ENCODE measurements at places on chromosomes 6 and 20. TPM values are rescaled to one million over a fixed set of nuclear protein-coding genes. Genes with fewer than 3 reads are reported as not detected.
A peak's percentile ranks its signal among the peaks of the same experiment; 100 is the strongest.

The LRP11 gene
- total RNA-seq: 43.4 TPM

The WFDC11 gene
- not detected for total RNA-seq

DNA sequence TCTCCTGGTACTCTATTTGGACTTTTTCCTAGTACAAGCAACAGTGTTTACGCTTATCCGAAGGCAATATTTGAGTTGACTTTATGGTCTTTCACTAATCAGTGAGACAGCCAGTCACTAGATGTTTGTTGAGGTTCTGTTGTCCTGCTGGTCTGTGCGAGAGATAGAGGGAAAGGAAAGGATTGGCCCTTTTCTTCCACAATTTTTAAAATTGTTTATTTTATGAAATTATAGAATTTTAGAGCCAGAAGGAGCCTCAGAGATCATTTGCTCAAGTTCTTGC, 44.4 kb downstream of the MAP3K4 start:
- DNase-seq: no peak

- DNase-seq: no peak
These were observed 236.1 kb downstream of the TSHZ2 start for GRCh38 chr20:53208110-53208832.

GRCh38 chr6:17281100-17281496, at the start of gene RBM24:
RBM24 (plus strand) TSS chr6:17281361; CDS start chr6:17281582, 221 bp downstream.
- peak; percentile 43 for DNase-seq

DNA sequence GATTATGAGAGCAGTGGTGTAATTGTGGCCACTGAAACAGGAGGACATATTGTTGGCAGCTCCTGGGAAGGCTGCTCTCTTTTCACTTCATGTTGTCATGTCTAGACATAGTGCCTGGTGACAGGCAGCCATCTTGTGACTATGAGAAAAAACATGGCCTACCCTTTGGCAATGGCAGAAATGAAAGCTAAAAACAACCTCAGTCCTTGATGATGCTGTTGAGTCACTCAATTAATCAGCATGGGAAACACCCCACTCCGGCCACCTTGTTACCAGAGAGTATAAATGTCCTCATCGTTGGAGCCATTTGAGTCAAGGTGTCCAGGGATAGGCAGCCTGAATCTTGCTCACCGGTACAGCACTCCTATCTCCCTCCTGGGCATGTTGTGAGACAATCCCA, 31.2 kb upstream of the HMGA1 start:
- DNase-seq: peak; percentile 30

- DNase-seq: no peak
These were observed 60.4 kb downstream of the DOK5 start for GRCh38 chr20:54535746-54536145.

DNA sequence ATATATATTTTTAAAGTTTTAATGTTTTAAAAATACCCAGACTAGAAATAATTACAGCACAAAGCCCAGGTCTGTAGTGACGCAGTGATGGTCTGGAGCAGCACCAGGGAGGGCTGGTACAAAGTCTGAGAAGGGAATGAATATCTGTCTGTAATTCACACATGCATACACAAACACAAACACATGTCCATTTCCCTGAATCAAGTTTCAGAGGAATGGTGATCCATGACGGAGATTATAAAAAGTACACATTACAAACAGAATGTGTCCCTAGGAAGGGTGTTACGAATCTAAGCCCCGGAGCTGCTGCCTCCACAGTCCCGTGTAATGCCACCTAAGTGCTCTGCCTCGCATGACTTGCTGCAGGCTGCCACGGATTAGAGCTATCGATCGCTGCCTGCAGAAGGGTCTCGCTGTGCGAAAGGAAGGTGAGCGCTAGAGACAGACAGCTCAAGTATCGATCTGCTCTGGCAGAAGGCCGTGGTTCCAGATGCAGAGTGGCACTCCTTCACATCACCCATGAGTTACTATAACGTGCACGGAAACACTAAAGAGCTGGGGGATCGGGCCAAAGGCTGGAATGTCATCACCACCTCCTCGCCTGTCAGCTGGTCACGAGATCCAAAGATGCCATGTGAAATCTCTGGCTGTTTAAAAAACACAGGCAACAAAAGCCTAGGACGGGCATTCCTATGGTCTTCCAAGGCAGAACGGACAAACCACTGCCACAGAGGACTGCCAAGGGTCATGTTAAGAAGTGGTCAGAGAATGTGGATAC, 87.1 kb downstream of the INSM1 start:
- no peak for DNase-seq

The COL12A1 gene
- total RNA-seq: 9.0 TPM

DNA sequence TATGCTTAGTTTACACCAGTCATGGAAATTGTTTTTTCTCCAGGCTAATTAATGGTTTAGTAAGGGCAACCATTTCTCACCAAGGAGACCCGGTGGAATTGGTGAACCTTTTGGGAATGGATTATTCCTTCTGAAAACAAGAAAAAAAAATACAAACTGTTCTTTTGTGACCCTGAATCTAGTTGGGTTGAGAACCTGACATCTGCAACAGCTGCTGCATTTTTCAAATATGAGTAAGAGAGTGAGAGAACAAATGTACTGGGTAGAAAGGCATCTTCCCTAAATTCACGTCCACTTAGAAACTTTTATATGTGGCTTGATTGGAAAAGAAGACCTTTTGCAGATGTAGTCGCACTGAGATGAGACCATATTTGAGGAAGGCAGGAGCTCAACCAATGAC, 553.4 kb upstream of the EPHA7 start:
- DNase-seq: no peak

- DNase-seq: no peak
These were observed 248.8 kb downstream of the ERMARD start for GRCh38 chr6:170000071-170000843.

The ITCH gene
- 40.9 TPM for total RNA-seq

The CDKAL1 gene
- 23.4 TPM for total RNA-seq

Data from A172 (cell line).